CD4-positive, alpha-beta T cell treated with Interleukin-17A for 1 hour (primary cell): ENCODE measurements at places on chromosomes 12 and 14.

DNA sequence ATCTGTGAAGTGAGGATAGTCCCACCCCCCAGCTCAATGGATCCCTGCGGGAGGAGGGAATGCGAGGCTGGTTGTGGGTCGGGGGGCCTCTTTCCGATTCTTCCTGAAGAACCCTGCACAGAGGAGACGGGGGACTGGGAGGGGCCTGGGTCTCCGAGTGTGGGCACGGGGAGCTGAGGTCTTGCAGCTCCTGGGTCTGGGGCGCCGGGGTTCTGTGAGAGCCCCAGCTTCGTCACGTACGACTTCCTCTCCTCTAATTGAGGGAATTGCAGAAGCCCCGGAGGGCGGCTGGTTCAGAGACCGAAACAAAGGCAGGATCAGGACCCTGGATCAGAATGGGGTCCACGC, 66.6 kb downstream of the DIO3 start:
- DNase-seq = no peak

DNA sequence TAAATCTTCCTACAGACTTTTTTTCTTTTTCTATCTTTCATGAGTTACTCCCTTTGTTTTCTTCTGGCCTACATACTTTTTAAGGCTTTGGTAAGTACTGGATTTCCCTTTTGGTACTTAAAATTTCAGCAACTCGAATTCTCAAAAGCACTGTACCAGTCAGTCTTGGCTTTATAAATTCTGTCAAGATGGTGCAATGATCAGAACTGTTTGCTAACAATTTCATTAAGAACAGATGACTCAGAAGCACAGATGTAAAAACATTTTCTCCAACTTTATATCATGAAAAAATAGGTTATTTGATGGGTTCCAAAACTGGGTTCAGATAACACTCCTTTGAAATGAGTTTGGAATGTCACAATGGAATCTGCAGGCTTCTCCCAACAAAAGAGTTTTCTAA, 1961.8 kb upstream of the FLRT2 start:
- no peak for DNase-seq

- DNase-seq = no peak
These were observed 61.9 kb downstream of the TMEM30B start for GRCh38 chr14:61219256-61219655.

DNA sequence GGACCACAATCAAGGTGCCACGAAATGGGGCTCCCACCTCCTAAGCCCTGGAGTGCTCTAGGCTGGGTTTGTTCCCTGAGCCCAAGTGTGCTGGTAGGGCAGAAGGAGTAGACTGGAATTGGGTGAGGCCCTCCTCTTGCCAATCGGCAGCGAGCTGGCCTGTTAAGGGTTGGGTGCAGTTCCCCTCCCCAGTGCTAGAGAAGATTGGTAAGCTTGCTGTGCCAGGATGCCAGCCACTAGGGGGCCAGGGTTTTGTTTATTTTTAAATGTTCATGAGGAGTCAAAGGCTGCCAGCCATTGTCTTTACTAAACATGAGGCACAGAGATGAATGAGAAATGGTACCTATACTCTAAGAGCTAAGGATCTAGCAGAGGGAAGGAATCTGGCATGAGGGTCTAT, 79.7 kb downstream of the SPTB start:
- DNase-seq = peak; percentile 13

DNA sequence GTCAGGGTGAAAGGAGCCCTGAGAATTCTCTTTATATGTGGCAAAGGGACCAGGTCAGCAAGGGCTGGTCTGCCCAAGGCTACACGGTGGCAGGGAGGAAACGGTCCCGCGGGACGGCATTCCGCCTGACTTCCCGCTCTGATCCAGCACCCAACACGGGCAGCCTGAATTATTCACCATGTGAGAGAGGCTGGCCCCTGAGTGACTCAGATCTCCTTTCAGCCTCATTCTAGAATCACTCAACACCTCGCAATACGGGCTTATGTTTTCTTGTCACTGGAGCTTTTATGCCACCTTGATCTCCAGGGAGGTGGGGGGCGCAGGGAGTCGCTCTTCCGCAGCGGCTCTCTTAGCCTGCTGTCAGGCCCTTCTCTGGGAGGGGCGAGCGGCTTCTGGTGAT, 8.5 kb downstream of the LRTM2 start:
- no peak for DNase-seq

GRCh38 chr14:38339696-38340095, 83.8 kb upstream of the CLEC14A start:
- DNase-seq = no peak

- no peak for DNase-seq
These were observed 3.9 kb downstream of the RIOX1 start for GRCh38 chr14:73494593-73494992.

GRCh38 chr12:98352218-98352811, 163.1 kb upstream of the TMPO start:
- no peak for DNase-seq

GRCh38 chr14:106417224-106418049, 891.1 kb downstream of the TMEM121 start:
- peak; percentile 84 for DNase-seq

DNA sequence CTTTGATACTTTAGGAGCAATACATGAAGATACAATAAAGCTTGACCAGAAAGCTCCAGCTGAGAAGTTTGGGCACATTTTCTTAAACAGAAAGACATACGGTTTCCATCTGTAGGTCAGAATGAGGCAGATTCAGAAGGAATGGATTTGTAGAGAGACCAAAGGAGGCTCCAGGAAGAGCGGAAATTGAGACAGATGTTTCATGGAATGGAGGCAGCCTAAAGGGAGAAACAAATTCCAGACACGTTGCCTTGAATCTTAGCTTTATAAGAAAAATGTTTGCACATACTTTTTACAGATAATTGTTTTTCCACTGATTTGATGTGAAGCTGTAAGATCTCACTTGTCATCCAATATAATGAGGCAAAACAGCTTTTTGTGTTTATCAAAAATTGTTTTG, 24.8 kb downstream of the EPYC start:
- no peak for DNase-seq

DNA sequence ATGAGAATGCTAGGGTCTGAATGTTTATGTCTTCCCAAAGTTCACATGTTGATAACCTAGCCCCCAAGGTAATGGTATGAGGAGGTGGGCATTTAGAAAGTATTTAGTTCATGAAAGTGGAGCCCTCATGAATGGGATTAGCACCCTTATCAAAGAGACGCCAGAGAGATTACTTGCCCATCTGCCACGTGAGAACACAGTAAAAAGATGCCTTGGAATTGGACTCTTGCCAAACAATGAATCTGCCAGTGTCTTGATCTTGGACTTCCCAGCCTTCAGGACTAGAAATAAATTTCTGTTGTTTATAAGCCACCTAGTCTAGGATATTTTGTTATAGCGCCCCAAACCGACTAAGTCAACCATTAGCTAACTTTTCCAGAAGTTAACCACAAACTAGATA, 92.0 kb upstream of the SLC38A4 start:
- DNase-seq = no peak

GRCh38 chr12:93832131-93832530, 155.0 kb downstream of the CRADD start:
- no peak for DNase-seq

DNA sequence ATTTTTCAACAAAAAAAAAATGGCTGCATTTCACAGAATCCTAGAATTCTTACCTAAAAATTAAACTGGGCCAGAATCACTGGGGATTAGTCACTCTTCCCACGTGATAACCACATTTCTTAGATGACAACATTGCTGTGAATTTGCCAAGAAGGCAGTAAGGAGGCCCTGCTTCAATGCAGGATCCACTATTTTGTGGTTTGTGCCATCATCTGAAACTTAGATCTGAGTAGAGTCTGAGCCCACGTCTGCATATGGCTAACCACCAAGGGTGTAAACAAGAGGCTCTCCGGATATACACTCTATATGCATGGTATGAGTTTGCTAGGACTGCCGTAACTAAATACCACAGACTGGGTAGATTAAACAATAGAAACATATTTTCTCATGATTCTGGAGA, 24.4 kb upstream of the TBX5 start:
- no peak for DNase-seq

- DNase-seq = no peak
These were observed 137.3 kb downstream of the ETV6 start for GRCh38 chr12:11786638-11787365.

- no peak for DNase-seq
These were observed 492.9 kb upstream of the NOVA1 start for GRCh38 chr14:27090716-27091115.

DNA sequence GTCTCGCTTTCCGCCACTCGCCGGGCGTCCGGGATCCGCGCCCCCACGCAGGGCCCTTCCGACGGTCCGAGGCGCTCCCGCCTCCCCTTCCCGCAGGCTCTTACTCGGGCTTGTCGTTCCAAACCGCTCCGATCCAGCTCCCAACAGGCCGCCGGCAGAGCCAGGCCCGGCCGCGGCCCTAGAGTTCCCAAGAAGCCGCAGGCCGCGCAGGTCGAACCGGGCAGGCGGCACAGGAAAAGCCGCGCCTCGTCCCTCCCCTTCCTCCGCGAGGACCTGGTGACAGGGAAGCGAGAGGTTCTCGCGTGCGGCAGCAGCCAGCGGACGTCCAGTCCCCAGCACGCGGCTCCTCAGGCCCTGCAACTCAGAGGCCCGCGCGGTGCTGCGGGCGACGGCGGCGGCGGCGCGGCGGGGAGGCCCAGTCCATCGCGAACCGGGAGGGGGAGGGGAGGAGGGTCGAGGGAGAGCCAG, 272 bp downstream of the HECTD1 start:
- no peak for DNase-seq

GRCh38 chr12:22610131-22610530, 14.8 kb upstream of the ETNK1 start:
- no peak for DNase-seq

DNA sequence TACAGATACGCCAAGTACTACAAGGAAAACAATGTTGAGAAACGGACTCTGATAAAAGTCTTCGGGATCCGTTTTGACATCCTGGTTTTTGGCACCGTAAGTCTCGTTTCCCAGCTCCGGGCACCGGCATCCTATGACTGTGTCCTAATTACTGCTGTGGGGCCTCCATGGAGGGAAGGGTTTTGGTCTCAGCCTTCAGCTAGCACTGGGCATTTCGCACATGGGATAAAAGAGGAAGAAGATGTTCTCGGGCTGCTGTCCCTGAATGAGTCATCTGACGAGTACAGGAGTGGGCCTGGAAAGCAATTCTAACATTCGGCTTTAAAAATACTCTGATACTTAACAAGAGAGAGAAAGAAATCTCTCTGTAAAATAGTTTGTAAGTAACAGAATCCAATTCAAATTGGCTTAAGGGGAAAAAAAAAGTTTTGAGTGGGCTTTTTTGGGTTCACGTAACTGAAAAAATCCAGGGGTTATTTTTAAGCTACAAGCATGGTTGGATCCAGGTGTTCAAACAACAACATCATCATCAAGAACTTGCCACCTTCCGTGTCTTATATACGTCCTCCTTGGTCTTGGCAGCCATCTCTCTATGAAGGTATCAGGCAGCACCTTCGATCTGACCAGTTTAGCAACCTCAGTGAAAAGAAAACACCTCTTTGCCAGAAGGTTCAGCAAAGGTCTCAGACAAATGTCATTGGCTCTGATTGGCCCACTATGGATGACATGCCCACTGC, 34.4 kb upstream of the P2RX4 start:
- no peak for DNase-seq

- no peak for DNase-seq
These were observed 10.9 kb downstream of the WASHC3 start for GRCh38 chr12:102050660-102051430.

- no peak for DNase-seq
These were observed 45.4 kb downstream of the ALX1 start for GRCh38 chr12:85325442-85325841.

GRCh38 chr12:45122768-45123380, 72.0 kb upstream of the DBX2 start:
- DNase-seq = no peak

DNA sequence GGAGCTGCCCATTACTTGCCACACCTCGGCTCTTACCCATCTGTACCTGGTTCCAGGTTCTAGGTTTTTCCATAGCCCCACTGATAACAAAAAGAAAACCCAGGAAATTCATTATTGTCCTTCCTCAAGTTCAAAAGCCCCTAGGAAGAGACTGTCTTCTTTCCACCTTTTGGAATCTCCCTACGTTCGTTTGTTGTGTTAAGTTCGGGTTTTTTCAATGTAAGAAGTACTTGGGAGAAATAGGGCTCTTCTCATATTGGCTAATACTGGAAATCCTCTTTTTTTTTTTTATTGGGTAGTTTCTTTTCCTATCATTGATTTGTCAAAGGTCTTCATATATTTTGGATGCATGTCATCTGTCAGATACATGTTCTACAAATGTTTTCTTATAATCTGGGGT, 17.3 kb downstream of the SLC15A5 start:
- DNase-seq = no peak

GRCh38 chr12:77686760-77687159, 143.9 kb upstream of the NAV3 start:
- DNase-seq = no peak

- peak; percentile 33 for DNase-seq
These were observed 92.7 kb downstream of the DIP2B start for GRCh38 chr12:50597200-50598195.

DNA sequence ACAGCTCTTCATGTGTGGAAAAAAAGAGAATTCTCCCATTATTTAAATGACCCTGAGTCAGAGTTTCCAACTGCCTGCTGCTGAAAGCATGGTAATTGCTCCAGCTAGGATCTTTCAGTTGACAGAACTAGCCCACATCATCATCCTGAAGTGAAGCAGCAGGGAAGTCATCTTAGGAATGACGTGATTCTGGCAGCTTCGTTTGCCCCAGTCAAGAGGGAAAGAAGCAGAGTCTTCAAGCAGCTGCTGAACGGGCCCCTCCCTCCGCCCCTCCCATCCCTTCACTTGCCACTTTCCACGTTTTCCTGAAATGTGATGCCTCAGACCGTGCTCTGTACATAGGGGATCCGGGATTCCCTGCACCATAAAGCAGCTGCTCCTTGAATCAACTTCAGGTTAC, 455.0 kb upstream of the TMEM132C start:
- no peak for DNase-seq

GRCh38 chr14:30873308-30874119, 845 bp upstream of the COCH start:
- no peak for DNase-seq

- DNase-seq = no peak
These were observed 1.1 kb downstream of the CCDC85C start for GRCh38 chr14:99602788-99603415.

- DNase-seq = peak; percentile 24
These were observed 760 bp downstream of the ACTN1 start for GRCh38 chr14:68978172-68978911.

- DNase-seq = no peak
These were observed 125.9 kb upstream of the FOXN3 start for GRCh38 chr14:89542786-89543424.
